ENCODE measurements at places on chromosomes 1 and 21.
A peak's percentile ranks its signal among the peaks of the same experiment; 100 is the strongest.

- DNase-seq = peak; percentile 74
Observed at GRCh38 chr1:32701951-32702598, 495 bp downstream of the SYNC start.

DNA sequence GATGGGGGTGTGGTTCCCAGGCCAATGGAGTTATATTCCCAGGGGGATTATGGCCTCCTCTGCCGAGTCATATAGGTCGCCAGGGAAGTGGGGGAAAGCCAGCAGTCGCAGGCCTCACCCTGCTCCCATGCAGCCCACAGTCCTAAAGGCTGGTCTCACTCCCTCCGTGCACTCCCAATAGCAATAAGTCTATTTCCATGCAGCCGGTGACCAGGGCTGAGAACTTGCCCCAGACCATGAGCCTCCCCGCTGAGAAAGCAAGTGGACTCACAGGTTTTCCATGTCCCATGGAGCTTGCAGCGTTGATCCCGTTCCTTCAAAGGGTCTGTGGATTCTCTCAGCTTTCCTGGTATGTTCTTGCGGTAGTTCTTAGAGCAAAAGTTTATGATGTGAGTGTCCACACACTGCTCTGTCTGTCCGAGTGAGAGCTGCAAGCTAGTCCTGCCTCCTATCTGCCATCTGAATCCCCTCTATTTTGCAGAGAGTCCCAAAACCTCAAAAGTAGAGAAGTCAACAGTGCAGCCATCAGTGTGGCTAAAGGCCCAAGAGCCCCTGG, 81.7 kb upstream of the TMPRSS2 start:
- no peak for DNase-seq

- peak; percentile 62 for DNase-seq
Observed at GRCh38 chr1:98104289-98104688, 183.5 kb upstream of the DPYD start.

DNA sequence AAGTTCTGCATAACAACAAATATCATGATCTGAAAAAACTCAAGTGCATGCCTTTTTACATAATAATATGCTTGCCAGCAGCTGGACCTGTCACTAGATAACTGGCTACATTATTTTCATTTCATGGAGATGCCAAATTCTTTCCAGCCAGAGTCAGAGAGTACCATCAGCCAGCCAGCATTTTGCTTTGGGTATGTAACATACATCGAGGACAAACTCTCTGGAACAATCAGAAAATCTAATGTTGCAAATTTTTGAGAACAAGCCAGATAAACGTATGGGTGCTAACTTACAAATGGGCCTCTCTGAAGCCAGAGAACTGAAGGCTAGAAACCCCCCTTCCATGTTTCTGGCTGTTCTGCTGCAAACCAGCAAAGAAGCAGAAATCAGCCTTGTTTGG, 76.3 kb upstream of the BACE2 start:
- DNase-seq = no peak

DNA sequence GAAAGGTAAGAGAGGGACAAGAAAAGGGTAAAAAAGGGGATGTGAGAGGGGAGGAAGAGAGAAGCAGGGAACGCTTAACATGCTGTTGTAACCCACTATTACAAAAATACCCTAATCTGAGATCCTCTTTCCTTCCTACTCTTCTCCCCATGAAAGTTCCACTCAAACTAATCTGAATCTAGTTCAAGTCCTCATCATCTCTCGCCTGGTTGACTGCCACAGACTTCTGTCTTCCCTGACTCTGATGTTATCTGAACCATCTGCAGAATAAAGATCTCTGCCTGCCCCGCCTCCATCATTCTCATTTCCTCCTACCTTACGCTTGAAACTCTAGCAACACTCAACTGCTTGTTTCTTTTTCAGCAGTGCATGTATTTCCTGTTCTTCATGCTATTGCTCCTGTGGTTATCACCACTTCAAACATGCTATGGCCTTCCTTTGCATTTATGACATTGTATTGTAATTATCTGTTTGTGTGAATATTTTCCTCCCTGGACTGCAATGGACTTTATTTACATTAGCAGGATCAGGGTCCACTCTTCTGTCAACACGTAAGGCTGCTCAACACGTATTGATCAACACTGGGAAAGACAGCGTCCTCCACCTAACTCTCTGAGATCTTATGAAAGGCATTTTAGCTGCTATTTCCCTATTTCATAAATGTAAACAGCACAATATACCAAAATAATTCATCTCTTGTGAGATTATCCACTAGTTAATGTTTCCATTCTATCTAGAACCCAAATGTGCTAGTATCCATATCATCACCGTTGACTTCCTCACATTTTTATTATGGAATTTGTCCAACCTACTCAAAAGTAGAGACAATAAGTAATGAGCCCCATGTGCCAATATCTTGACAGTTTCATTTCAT, 215.5 kb upstream of the USP25 start:
- DNase-seq = no peak

DNA sequence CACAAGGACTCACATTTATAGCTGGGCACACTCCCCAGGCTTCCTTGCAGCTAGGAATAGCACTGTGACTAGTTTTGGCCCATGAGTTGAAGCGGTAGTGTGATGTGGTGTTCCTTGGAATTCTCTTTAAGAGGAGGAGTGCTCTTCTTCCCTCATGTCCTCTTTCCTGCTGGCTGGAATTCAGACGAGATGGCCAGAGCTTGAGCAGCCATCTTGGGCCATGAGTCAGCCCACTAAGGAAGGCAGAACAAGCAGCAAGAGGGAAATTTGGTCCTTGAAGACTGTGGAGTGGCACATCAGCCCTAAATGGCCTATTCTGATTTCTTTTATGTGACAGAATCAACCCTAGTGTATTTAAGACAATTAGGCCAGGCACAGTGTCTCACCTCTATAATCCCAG, 20.0 kb downstream of the HTR6 start:
- no peak for DNase-seq

DNA sequence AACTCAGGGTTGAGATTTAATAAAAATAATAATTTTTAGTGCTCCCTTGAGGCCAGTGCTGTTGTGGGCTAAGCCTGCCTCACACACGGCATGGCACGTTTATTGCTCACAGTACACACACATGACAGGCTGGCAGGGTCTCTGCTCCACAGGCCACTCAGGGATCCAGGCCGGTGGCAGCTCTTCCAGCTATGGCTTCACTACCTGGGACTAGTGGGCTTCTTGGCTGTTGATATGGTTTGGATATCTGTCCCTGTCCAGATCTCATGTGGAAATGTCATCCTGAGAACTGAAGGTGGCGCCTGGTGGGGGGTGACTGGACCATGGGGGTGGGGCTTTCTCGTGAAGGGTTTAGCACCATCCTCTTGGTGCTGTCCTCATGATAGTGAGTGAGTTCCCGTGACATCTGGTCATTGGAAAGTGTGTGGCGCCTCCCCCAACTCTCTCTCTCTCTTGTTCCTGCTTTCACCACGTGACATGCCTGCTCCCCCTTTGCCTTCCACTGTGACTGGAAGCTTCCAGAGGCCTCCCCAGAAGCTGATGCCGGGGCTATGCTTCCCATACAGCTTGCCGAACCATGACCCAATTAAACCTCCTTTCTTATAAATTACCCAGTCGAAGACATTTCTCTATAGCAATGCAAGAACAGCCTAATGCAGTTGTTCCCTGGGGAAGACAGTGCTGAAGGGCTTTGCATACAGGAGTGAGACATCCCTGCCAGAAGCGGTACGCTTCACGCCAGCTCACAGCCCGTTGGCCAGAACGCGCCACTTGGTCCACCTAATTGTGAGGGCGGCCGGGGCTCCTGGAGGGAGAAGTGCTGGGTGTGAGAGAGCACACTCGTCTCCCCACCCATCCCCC, 226.9 kb upstream of the C1orf174 start:
- no peak for DNase-seq

DNA sequence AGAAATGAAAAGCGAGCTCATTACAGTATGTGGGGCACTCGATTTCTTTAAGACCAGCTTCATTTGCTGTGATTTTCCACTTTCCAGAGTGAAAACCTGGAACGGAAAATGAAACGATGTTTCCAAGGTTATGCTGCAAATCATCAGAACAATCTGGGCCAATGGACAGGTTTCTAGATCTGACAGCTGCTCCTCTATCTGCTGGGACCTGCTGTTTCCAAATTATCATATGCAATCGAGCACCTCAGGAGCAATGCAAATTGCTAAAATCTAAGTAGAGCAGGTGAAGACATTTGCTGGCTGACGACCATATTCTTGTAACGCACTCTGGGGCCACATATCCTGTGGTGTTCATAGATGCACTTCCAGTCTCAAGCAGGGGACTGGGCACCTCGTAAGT, 39.7 kb upstream of the TIAM1 start:
- no peak for DNase-seq

DNA sequence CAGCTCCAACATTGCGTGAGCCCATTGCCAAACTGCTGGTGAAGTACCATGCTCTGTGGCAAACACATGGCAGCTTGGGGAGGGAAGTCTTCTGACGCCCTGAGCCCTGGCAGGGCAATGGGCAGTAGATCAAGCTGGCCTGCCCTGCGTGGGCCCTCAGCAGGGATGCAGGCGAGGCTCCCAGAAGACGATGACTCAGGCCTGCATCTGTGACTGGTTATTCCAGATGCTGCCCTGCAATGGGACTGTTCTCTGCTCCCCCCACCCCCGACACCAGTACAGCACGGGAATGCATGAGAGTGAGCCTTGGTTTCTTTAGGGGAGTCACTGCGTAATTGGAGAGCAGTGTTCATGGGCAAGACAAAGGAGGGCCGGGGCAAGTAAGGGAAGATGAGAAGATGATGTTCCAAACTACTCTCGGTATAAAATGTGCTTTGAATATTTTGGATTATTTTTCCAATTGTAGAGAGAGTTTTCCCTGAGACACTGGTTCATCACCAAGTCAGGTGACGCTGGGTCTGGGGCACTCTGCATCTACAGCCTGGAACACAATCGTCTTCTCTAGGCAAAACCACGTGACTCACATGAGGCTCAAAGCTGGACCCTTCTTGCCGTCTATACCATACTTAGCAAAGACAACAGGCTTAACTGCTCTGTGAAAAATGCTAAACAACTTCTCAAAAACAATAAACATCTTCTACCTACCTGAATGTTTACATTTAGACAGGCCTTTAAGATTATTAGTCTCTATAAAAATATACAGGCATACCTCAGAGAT, 9.0 kb upstream of the C1orf198 start:
- DNase-seq = peak; percentile 42

- no peak for DNase-seq
Observed at GRCh38 chr1:201406831-201407406, 7.8 kb upstream of the LAD1 start.

DNA sequence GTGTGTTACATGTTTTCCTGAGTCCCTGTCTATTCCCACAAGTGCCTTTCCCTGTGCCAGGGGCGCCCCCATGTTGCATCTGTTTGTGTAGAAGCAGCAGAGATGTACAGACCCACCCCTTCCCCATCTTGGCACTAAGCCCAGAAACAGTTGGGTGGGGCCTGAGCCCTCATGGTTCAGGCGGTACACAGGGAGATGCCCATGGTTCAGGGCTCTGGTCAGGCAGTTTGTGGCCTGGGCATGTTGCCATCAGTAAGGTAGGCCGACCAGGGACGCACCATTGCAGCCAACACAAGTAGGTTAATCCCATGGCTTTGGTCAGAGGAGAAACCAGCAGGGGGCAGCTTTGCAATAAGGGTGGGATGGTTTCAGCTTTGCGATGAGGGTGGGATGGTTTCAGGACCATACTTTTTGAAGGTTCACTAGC, 914 bp upstream of the ADGRB2 start:
- peak; percentile 50 for DNase-seq

DNA sequence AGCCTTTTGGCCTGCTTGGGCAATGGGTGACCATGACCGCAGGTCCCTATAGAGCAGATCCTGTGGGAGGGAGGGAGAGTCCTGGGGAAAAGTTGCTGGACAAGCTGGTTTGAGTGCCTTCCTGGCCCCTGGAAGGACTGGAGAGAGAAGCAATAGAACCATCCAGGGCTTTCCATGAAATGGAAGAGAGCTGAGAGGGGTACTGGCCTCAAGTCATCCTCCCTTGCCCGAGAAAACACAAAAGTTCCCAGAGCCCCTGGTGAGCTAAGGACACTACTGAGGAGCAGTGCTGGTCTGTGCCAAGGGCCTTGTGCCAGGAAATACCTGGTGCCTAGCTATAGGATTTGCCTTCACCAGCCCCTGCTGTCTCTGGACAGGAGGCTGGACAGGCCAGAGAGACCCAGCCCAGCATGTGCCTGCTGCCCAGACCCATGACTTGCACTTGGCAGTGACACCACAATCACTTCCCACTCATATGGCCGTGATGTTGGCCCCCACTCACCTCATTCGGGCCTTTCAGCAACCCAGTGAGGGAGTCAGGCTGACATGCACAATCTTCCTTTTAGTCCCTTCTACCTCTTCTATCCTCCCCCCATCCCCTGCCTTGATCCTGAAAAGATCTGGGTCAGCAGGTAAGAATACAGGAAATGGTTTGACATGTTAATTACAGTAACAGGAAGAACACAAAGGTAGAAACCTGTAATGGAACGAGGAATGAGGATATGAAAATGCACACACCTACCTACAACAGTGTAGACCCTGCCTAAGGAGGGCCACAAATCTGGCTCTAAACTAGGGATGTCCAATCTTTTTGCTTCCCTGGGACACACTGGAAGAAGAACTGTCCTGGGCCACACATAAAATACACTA, 7.0 kb downstream of the SH3BP5L start:
- DNase-seq = no peak

- DNase-seq = peak; percentile 43
Observed at GRCh38 chr1:116478621-116479020, 92.2 kb downstream of the CD58 start.

DNA sequence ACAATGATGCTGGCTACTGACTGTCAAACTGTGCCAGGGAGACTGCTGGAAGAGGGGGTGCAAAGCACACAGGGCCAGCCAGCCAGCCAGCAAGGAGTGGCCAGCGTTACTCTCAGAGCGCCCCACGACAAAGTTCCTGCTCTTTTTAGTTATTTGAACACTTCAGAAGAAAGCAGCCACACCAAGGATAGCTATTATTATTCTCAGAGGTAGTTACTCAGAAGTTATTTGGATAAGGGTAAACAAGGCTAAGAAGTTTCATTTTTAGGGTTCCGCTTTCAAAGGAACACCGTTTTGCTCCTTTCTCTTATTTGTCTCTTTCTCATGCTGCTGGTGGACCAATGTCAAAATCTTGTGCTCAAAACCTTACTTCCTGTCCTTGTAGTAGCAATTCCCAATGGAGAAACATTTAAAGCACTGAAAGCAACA, 59.9 kb downstream of the VANGL2 start:
- DNase-seq = no peak

- DNase-seq = peak; percentile 87
Observed at GRCh38 chr1:156104065-156104810, 10.3 kb upstream of the LMNA start.

GRCh38 chr1:236176337-236177336, 34.3 kb downstream of the GPR137B start:
- no peak for DNase-seq

Data from astrocyte of the hippocampus (primary cell).